ENCODE measurements at places on chromosomes 7 and 10.

DNA sequence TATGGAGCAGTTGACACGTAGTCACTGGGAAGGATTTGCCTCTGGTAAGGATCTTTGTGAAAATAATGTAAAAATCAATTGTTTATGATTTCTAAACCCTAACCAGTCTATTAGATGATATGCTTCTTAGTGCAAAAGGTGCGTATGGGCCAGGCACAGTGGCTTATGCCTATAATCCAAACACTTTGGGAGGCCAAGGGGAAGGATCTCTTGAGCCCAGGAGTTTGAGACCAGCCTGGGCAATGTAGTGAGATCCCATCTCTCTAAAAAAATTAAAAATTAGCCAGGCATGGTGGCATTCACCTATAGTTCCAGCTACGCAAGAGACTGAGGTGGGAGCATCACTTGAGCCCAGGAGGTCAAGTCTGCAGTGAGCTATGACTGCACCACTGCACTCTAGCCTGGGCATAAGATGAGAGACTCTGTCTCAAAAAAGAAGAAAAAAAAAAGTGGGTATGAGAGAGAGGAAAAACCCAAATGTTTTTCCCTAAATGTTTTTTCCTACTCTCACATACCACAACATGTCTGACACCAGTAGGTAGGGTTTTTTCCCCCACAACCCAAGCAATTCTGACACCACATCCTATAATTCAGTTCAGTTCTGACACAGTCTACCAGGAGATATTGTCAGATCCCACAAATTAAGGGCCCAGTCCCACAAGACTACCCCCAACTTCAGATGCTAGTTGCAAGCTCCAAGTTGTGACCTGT lies 36.5 kb downstream of the DNAJC9 start:
- DNase-seq: no peak

DNA sequence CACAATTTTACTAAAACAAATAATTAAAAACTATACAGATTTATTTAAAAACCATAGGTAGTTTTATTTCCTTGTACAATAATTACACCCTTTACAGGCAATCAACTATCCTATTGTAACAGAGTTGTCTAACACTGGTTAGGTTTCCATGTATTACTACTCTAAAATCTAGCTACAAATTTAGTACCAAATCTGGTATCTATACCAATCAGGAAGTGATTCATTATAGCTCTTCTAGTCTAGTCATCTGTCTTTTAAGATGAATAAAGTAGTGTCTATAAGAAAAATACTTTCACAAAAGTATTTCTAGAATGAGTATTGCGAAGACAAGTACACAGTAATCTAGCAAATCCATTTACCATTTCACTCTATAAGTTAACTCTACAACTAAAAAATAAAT lies 16.9 kb downstream of the ZNF800 start:
- no peak for DNase-seq

DNA sequence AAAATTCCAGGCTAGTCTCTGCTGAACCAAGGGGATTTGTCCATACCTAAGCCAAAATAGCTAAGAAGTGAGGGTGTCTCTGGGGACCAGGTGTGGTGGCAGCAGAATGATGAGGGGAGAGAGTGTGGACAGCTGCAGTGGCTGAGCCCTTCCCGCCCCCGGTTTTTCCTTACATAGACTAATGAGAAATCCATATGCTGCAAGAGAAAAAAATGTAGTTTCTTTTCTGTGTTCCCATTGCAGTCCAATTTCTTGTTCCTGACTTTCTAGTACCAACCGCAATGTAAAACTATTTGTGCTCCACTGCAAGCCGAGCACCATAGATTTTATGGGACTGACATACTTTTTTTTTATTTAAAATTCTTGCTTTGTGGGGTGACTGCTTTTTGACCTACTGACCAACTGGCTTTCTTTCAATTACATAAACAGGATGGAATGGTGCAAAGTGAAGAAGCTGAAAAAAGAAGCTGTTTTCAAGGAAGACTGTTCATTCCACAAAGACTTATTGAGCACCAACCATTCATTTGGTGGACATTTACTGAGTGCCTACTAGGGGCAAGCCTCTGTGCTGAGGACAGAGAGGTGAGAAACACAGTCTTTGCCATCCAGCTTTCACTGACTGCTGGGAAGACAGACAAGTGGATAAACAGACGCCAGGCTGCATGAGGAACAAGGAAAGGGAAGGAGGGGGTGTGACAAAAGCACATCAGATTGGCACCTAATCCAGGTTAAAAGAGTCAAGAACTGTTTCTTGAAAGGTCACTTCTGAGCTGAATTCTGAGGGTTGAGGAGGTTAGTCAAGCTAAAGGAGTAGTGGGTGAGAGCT lies 9.8 kb downstream of the CEP41 start:
- no peak for DNase-seq

GRCh38 chr10:51821045-51821444 lies 121.7 kb upstream of the CSTF2T start:
- DNase-seq: no peak

GRCh38 chr10:28317760-28318159 lies 14.9 kb upstream of the MPP7 start:
- no peak for DNase-seq

DNA sequence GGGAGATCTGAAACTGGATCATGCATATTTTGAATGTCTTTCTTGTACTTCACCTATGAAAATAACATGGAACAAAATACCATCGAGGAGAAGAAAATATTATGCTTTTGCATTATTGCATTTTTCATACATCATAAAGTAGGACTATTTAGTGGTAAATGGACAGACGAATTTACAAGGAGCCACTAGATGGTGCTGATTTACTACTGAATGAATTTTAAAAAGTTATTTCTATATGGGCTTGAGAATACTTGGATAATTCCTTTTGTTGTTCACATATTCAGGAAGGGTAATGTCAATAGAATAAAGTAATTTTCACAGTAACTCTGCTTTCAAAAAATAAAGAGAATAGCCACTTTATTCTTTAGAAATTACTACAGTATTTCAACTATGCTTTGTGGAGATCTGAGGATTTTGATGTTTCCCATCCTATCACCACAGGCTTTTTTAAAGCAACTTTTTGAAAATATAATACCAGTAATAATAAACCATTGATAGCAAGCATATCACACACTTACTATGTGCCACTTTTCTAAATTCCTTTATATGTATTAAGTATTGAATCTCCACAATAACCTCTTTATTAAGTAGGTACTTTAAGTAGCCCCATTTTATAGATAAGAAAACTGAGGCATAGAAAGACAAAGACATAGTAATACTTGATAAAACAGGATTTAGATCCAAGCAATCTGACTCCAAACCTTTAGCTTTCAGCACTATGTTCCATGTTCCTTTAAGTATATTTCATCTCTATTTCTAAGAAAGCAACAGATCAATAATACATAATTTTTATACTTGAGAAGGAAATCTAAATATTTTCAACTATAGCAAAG lies 38.6 kb downstream of the NEBL start:
- DNase-seq: no peak
